ENCODE measurements at places on chromosomes 1 and 21. TPM values are rescaled to one million over a fixed set of nuclear protein-coding genes. Genes with fewer than 3 reads are reported as not detected.

The TRIM67 gene
- 31.0 TPM for total RNA-seq

The DLGAP3 gene
- 2.6 TPM for total RNA-seq

The PPIAL4G gene
- not detected for total RNA-seq

The S100A3 gene
- 1.0 TPM for total RNA-seq

The MTMR11 gene
- 17.9 TPM for total RNA-seq

The FCRL5 gene
- not detected for total RNA-seq

The S100A6 gene
- total RNA-seq = 36.1 TPM

The TMIGD3 gene
- 1.2 TPM for total RNA-seq

The OXCT2 gene
- total RNA-seq = 0.66 TPM

The RIPPLY3 gene
- 0.60 TPM for total RNA-seq

The SAMSN1 gene
- 41.3 TPM for total RNA-seq

The GSTM1 gene
- total RNA-seq = not detected

The SERPINC1 gene
- not detected for total RNA-seq

The MYBPH gene
- total RNA-seq = 4.5 TPM

The MNDA gene
- 6.8 TPM for total RNA-seq

The NEGR1 gene
- total RNA-seq = 23.3 TPM

The PDIK1L gene
- total RNA-seq = 32.9 TPM

The ATP6V1G3 gene
- total RNA-seq = not detected

The OR10Z1 gene
- total RNA-seq = not detected

The SLAMF7 gene
- 0.22 TPM for total RNA-seq

The RBP7 gene
- 2.6 TPM for total RNA-seq

The INSRR gene
- total RNA-seq = 0.22 TPM

The MMP23B gene
- 40.0 TPM for total RNA-seq

The MIXL1 gene
- total RNA-seq = not detected

The ATP5PB gene
- 165 TPM for total RNA-seq
